ENCODE measurements at places on chromosomes 7 and 10.

GRCh38 chr7:101200862-101201599 lies at the start of gene MOGAT3:
MOGAT3 (minus strand) TSS chr7:101201036; CDS start chr7:101200854, 182 bp downstream.
- no peak for DNase-seq

DNA sequence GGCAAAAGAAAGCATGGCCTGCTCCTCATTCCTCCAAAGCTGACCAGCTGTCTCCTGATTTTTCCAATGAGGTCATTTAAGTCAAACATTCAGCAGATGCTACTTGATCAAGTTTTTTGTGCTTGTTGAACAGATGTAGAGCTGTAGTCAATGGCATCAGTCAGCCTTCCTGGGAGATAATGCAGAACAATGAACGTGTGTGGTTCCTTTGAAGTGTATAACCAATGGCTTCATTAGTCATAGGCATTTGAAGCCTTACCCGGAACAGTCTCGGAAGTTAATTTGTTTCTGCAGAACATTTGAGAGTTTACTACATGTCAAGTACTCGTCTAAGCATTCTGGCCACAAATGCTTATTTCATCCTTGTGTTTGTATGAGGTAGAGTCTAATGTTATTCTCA lies 227.1 kb downstream of the ADRA2A start:
- DNase-seq, result no peak

- DNase-seq, result no peak
These were observed 26.8 kb downstream of the ELFN1 start for GRCh38 chr7:1696671-1697498.

DNA sequence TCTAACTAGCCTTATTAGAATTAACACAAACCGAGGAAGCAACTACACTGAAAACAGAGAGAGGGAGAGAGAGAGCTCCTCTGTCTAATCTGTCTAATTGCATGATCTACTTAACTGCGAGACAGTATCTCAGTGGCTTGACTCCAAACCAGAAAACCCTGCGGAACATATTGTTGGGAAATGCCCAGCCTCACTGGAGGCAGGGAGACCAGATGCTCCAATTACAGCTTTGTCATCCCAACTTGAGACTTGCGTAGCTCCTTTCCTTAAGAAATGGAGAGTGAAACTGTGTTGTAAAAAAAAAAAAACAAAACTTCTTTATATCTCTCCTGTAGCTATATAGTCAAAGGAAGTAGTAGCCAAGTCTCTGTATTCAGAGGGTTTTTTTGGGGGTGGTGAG lies 52.0 kb upstream of the ZNRF2 start:
- no peak for DNase-seq
